ENCODE measurements at places on chromosomes 2 and 18.

DNA sequence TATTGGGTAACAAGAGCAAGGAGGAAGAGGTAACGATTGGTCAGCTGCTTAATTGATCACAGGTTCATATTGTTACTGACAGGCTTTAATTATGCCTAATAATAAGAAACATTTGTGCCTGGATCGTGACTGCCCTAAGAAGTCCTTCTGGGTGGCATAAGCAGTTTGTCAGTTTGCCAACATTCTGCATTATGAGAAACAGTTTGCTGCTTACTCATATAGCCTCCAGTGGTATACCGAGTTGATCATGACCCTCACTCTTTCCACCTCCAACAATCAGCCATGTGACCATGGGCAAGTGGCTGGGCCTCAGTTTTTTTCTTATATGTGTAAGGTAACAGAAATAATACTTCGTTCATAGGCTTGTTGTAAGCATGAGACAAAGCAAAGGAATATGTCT is 96.6 kb upstream of the CABLES1 start:
- no peak for DNase-seq

DNA sequence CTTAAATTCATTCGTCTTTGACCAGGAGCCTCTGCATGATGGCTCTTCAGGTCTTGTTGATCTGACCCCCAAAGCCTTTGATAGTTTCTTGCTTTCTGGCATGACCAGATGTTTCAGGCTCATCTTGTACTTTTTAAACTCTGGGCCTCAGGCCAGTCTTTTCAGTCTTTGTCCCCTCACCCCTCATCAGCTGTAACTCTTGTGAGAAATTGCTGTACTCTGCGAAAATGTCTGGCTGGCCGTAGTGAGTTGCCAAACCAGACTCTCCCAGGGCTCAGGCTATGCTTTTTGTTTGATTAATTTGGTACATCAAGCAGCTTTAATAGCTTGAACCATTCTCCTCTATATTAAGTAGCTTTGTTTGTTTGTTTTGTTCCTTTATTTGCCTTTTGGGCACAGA is 75.9 kb downstream of the BABAM2 start:
- no peak for DNase-seq

DNA sequence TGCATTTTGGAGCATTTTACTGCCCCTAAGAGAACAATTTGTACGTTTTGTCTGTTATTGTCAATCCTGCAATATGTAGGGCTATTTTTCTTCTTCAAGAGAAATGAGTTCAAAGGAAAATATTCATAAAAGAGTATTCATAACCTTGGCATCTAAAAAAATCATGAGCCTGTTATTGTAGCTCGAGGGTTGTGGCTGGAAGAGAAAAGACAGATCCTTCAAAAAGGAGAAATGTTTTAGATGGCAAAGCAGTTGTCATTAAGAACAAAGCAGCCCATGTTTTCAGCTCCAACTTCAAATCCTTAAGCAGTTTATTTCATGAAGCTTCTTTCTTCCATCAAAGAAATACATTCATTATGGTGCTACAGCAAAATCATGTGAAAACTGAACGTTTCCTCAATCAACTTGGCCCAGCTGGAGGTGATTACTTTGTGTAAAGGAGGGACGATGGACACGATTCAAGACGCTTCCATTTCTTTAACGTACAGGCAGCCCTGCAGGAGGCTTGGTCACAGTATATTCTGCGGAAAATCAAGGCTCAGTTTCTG is 31.4 kb downstream of the QPCT start:
- DNase-seq, result no peak

- no peak for DNase-seq
Observed at GRCh38 chr18:78405763-78406162, 573.9 kb upstream of the SALL3 start.
